ENCODE measurements at places on chromosomes 1 and 21.

DNA sequence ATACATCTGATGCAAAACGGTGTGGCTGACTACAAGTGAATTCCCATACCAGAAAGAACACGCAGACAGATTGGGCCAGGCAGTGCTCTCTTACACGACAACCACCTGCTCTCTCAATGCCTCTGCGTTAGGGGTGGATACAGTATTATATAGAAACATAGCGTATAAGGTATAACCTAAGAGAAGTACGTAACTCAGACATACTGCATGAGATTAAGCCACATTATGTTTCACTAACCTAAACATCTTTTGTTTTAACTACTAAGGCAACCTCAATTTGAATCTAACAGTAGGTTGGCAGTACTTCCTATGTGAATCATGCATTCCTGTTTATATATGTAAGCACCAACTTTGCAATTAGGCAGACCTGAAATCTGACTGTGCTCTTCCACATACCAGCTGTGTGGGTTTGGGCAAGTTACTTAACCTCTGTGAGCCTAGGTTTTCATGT is 58.1 kb upstream of the COA6 start:
- no peak overlapping the region for H3K4me3 ChIP-seq
- DNase-seq, result no peak
- no peaks in the 10 kb centered on the region for H3K27me3 ChIP-seq
- H3K36me3 ChIP-seq, result no peaks in the 10 kb centered on the region

DNA sequence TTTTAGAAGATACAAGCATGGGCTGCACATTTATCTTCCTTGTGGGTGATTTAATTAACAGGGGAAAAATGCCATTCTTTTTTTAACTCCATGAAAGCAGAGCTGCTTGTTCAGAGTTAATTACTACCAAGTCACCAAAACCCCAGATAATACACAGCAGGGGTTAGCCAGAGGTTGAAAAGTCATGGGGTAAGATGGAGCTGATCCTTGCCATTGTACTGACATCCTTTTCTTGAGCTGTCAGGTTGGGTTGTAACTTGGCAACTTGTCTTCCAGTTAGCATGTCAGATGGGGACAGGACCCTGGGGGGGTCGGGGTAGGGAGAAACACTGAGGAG is 257.2 kb upstream of the HOOK1 start:
- peaks cover 3% of the 10 kb centered on the region for H3K36me3 ChIP-seq
- H3K4me3 ChIP-seq, result no peak overlapping the region
- no peaks in the 10 kb centered on the region for H3K27me3 ChIP-seq
- H3K4me1 ChIP-seq, result peaks cover 25% of the 10 kb centered on the region
- peak overlapping the region; percentile 62 for H3K27ac ChIP-seq

DNA sequence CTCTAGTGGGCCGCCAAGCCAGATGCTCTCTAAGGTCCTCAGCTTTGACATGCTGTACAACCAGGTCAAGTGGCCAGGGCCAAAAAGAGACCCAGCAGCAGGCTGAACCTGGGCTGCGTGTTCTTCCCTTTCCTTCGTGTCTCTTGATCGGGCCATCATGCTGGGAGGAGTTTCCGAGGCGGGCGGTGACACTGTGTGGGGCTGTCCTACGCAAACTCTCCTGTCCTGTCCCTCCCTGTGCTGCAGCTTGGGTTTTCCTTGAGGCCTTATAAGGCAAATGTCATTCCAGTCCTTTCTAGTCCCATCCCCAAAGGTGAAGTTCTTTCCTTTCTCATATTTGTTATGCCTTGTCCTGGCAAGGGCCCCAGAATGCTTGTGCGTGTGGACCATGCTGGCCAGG is 56.7 kb downstream of the ARHGEF10L start:
- no peaks in the 10 kb centered on the region for H3K4me1 ChIP-seq
- no peak for DNase-seq
- H3K4me3 ChIP-seq, result no peak overlapping the region

DNA sequence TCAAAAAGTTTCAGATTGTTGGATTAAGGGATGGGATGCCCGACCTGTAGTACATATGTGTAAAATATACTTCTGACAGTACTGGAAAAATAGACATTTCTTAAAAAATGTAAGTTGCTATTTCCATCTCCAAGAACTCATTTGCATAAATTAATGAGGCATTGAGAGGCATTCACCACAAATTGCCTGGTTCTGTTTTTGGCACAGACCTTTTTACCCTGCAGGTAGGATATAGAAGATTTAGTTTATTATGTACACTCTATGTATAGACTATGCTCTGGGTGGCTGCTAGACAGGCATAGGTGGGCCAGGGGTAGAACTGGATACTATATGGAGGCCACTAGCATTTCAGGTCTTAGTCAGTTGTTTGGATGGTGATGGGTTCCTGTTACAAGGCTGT is 8.0 kb downstream of the CCDC17 start:
- H3K36me3 ChIP-seq, result peaks cover 49% of the 10 kb centered on the region
- H3K4me1 ChIP-seq, result no peaks in the 10 kb centered on the region
- H3K27ac ChIP-seq, result peak overlapping the region; percentile 36
- H3K4me3 ChIP-seq, result no peak overlapping the region
- no peaks in the 10 kb centered on the region for H3K27me3 ChIP-seq

DNA sequence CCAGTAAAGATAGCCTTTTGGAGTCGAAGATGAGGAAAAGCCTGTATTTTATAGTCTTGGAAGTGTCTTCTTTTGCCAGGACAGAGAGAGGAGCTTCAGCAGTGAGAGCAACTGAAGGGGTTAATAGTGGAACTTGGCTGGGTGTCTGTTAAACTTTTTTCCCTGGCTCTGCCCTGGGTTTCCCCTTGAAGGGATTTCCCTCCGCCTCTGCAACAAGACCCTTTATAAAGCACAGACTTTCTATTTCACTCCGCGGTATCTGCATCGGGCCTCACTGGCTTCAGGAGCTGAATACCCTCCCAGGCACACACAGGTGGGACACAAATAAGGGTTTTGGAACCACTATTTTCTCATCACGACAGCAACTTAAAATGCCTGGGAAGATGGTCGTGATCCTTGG is at the start of gene VCAM1:
VCAM1 (plus strand) TSS at position 253 of the 400 bp plus-strand sequence; CDS start at position 372, 119 bp downstream.
- H3K4me1 ChIP-seq, result peaks cover 17% of the 10 kb centered on the region
- H3K27me3 ChIP-seq, result no peaks in the 10 kb centered on the region
- no peak within 1 kb of the TSS for H3K4me3 ChIP-seq
- peak; percentile 66 for DNase-seq

DNA sequence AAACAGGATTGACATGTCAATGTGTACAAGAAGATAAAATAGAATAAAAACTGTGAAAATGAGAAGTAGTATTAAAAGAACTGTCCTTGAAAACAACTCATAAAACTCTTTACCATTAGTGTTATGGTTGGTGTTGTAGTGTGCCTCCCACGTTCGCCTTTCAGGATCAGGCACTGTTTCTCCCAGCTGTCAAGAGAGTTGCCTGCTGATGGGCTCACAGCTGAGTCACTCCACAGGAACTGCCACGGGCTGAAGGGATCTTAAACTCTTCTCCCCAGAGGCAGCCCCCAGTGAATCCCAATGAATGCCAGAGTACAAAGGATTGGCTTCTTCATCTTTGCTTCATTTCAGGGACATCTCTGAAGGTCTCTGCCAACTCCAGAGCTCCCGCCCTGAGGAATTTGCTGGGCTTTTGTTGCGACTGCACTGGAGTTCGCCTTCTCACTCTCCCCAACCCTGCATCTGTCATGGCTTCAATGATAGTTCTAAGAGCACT is 119.6 kb downstream of the ADGRL2 start:
- no peaks in the 10 kb centered on the region for H3K36me3 ChIP-seq
- no peak overlapping the region for H3K27ac ChIP-seq
- no peaks in the 10 kb centered on the region for H3K27me3 ChIP-seq
- H3K4me1 ChIP-seq, result peaks cover 42% of the 10 kb centered on the region
- H3K4me3 ChIP-seq, result no peak overlapping the region
- peak; percentile 80 for DNase-seq

Measured in neural progenitor cell (in vitro differentiated cells).